Kasumi-1 (cell line): ENCODE measurements at places on chromosomes 11 and 22.

- no peak for DNase-seq
These were observed 39.0 kb downstream of the SLCO2B1 start for GRCh38 chr11:75189911-75190310.

- DNase-seq, result no peak
These were observed 6.2 kb upstream of the RANBP1 start for GRCh38 chr22:20109411-20110358.

DNA sequence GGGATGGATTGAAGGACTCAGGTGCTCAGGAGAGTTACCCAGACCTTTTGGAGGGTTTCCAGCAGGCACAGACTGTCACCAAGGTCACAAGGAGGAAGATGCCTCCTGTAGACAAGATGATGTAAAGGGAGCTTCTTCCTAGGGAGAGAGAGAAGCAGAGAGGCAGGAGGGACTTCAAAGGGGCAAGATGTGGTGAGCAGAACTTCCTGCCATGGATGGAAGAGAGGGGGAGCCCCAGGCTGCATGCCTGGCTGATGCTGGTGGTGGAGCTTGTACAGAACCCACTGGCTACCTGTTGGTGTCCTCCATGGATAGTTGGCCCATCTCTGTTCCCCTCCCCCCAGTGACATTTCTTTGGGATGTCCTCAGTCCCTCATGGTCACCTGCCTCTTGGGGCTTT, 4.2 kb downstream of the HEPN1 start:
- no peak for DNase-seq

DNA sequence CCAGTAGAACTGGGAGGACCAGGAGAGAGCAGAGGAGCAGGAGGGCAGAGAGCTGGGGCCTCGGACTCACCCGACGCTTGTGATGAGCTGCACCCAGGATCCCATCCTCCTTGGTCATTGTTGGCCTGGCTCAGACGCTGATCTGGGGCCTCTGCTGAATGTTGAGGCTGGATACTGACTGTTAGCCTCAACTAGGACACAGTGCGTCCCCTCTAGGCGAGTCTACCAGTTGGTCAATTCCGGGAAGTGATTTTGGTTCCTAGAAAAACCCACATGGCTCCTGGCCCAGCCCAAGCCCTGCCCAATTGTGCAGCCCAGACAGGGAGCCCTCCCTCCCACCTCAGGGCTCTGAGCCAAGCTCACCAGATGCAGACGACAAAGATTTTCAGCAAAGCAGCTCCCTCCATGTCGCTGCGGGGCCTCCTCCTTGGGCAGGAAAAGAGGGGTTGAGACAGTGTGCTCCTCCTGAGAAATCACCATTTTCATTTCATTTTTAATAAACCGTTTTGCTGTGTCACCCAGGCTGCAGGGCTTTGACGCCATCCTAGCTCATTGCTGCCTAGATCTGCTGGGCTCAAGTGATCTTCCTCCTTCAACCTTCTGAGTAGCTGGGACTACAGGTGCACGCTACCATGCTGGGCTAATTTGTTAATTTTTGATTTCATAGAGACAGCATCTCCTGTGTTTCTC, at the start of gene APOL4:
APOL4 (minus strand) TSS at position 180 of the 690 bp plus-strand sequence; CDS start at position 105, 75 bp downstream.
- no peak for DNase-seq

DNA sequence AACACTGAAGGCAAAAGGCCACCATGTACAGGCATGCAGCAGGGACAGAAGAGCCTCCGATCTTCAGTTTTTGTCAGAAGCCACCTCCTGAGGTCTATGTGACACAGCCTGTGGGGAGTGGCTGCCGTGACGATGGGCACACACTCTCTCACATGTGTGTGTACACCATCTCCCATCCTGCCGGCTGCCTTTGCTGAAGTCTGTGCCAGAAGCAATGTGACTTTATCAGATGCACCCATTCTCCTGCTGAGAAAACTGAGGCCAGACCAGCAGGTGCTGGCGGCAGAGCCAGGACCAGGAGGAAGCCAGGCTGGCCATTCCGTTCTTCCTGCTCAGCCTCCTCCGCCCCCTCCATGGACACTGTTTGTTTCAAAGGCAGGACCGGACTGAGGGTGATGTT, 16.7 kb downstream of the SHANK2 start:
- no peak for DNase-seq

GRCh38 chr11:129930296-129930695, 34.9 kb upstream of the NFRKB start:
- no peak for DNase-seq

DNA sequence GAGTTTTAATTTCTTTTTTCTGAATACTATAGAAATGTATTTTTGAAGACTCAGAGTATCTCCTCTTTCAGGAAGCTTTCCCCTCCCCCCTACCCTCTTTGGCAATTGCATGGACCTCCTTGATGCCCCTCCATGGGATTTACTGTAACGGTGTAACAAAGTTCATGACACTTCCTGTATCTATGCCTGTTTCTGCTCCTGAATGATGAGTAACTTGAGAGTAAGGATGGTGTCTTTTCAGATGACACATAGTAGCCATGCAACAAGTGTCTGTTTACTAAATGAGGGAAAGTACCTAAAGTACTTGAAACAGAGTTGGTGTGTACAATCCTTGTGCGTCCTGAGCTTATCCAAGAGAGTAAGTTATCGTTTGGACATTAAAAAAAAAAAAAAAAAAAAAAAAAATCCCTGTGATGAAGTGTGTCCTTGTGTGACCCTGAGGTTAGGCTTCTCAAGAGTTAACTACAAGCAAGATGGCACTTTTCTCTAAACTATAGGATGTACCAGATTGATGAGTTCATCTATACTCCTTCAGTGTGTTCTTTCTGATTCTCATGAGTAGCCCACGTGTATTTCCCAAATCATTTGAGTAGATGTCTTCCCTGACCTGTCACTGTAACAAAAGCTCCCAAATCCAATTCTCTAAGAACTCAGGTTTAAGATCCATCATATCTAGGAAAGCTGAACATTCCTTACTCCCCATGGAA, 7.4 kb downstream of the ETS1 start:
- no peak for DNase-seq

- no peak for DNase-seq
These were observed 64.9 kb downstream of the NAV2 start for GRCh38 chr11:19777377-19778102.

DNA sequence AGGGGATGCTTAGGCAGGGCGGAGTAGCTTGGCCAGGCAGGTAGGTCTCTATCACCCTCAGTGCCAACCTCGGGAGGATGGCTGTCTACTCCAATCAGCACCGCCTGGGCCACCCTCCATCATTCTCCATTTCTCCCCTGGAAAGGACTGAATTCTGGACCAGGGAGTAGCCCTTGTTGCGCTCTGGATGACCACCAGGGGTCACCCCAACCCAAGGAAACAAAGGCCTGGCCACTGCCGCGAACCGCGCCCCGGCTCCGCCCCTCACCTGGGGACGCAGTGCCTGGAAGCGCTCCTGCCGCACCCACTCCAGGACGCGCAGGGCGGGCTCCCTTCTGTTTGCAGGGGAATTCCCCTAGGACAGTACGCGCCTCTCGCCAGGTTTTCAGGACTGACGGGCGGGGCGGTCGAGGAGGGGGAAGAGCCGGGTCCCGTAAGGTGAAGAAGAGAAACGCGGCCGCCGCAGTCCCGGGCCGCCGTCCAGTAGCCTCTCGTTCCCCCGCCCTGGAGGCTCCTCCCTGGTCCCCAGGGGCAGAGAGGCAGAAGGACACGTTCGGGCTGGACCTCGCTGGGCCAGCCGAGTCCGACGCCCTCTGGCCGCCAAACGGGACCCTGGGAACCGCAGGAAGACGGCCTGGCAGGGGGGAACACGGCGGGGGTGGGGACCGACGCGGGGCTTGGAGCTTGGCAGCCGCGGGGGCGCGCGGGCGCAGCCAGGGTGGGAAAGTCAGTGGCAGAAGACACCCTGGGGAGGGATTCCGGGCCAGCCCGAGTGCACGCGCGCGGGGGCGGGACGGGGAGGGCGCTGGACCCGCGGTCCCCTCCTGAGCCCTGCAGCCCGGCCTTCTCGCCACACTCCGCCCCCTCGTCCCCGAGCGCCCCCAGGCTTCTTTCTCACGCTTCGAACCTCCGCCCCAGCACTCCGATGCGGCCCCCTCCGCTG, 7.1 kb downstream of the SCN4B start:
- DNase-seq, result peak; percentile 82

- DNase-seq, result no peak
These were observed 98.2 kb upstream of the PRR5 start for GRCh38 chr22:44603767-44604166.

DNA sequence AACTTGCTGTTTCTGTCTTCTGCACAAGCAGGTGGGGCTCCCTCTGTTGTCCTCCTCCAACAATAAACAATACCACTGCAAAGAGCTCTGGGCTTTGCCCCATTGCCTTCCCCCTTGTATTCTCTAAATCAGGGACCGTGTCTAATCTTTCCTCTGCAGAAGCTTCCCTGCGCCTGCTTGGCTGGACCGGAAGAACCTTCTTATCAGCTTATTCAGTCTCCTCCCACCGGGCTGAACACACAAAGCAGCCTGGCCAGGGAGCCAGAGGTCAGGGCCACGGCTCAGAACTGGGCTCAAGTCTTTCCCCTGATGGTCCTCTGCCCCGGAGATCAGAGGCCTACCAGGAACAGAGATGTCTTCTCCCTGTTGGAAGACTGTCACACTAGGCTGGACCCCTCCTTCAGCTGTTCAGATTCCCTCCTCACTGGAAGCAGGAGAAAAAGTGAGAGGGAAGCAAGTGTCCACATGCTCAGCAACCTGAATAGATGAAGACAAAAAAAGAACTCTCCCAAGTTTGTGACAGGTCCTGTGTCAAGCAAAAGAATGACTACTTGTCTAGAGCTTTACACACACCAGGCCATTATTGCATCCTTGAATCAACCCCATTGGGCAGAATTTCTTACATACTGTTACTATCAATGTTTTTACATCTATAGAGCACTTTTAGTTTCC, 63.7 kb downstream of the RAB30 start:
- no peak for DNase-seq

DNA sequence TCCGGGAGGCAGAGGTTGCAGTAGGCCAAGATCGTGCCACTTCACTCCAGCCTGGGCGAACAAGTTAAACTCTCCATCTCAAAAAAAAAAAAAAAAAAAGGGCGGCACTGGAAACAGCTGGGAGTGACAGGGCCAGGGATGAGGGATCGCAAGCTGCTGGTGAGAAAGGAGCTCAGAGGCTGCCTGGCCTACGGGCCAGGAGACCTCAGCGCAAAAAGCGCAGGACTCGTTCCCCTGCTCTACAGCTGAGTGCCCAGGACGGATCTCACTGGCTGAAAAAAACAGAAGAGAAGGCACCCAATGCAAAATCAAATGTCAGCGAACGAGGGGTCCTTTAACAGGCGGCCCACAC, 650 bp upstream of the NUP50 start:
- DNase-seq, result peak; percentile 27

DNA sequence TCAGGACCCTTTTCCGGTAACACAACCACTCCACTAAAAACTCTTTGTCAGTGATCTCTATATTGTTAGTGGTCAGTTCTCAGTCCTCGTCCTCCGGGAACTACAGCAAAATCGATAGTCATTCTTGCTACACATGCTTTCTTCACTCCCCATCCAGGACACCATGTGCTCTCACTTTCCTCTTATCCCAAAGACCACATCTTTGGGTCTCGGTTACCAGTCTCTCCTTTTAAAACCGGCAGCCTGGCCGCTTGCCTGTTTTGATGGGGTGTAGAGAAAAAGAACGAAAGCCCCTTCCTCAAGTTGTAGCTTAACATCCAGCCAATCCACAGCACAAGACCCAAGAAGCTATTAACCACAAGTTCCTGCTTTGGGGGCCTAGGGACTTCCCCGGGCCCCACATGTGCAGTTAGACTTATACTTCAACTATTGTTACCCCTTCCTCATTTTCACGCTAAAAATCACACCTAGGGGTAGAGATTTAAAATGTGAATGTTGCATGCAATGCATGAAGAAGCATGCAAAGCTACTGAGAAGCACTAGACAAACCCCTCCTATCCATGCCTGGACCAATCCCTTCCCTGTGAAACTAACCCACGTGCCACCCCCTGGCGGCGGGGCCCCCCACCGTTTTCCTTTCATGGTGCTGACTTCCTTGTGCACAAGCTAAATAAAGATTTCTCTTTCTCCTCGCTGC, 1.5 kb upstream of the TOLLIP start:
- peak; percentile 98 for DNase-seq

DNA sequence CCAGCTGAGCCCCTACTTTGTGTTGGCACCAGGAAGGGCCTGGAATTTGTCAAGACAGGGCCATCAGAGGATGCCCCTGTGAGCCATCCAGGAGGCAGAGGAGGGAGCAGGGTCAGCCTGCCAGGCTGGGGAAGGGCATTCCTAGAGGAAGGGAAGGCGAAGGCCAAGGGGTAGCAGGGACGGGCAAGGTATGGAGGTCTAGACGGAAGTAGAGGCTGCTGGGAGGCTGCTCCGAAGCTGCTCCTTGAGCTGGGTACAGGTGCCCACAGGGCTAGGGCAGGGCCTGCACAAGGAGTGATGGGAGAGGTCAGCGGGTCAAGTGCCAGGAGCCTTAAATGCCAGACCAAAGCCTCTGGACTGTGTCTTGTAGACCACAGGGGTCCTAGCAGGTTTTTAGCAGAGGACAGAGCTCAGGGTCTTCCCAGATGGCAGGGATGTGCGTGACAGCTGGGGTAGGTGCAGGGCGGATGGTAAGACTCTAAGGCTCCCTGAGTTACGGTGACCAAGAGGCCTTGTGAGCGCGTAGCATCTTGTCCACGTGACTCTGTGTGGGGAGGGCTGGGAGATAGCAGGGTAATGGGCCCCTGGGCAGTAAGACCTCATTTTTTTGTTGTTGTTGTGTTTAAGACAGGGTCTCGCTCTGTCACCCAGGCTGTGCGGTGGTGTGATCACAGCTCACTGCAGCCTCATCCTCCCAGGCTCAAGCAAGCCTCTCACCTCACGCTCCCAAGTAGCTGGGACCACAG, 31.7 kb upstream of the CSNK1E start:
- DNase-seq, result no peak

- DNase-seq, result no peak
These were observed 88.8 kb upstream of the GALNT18 start for GRCh38 chr11:11710556-11710955.

- DNase-seq, result no peak
These were observed 524 bp downstream of the MS4A8 start for GRCh38 chr11:60699936-60700335.

- no peak for DNase-seq
These were observed 8.8 kb downstream of the CRY2 start for GRCh38 chr11:45856044-45856468.

- no peak for DNase-seq
These were observed 269.2 kb upstream of the SORL1-AS1 start for GRCh38 chr11:121721961-121722360.

GRCh38 chr11:36013950-36014897, 70.4 kb downstream of the LDLRAD3 start:
- peak; percentile 76 for DNase-seq

- no peak for DNase-seq
These were observed 57.2 kb downstream of the WNT11 start for GRCh38 chr11:76148941-76149613.

- no peak for DNase-seq
These were observed 4.1 kb upstream of the FAM83F start for GRCh38 chr22:39990686-39991085.

DNA sequence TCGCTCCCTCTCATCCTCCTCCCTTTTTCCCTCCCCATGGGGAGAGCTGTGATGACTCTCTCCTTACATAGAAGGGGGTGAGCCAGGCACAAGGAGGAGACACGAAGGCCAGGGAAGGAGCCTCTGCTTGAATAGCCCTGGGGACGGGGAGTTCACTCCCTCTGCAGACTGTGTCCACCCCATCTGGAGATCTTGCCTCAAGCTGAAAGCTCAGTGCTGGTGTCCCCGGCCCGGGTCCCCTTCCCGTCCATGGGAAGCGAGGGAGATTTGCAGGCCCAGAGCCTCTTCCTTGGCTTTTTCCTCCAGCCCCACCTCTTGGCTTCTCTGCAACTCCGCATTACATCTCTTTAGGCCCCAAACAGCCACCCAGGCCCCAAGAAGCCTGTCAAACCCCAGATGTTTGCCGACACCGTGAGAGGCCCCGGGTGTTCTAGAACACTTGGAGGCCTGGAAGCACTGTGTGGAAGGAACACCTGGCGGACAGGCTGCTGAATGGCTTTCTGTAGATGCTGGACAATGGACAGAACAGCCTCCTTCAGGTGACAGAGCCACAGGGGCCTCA, 32.3 kb downstream of the LINC01488 start:
- no peak for DNase-seq
